Activated T-helper 1 cell treated with anti-CD3 and anti-CD28 coated beads, Interleukin-2, amount 50 U/mL, for 16 hours (primary cell): ENCODE measurements at places on chromosomes 4 and X.

- no peak for DNase-seq
Observed at GRCh38 chrX:153379971-153380581, 21.1 kb downstream of the PNMA6E start.

DNA sequence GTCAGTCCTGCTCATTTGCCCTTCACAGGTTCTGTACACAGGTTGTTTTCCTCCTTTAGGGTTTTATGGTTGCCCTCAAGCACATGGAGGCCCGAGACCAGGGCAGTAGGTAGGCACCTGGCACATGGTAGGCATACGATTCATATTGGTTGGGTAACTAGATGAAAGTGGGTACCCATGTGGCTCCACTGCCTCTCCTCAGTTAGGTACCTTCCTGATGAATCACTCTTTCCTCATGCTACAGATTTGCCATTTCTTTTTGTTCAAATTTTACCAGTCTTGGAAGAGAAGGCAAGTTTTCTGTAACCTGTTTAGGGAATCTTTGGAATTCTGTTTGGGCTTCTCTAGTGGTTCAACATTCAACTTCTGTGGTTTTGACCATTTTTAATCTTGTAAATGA lies 121.3 kb downstream of the FHIP1A start:
- no peak for DNase-seq

DNA sequence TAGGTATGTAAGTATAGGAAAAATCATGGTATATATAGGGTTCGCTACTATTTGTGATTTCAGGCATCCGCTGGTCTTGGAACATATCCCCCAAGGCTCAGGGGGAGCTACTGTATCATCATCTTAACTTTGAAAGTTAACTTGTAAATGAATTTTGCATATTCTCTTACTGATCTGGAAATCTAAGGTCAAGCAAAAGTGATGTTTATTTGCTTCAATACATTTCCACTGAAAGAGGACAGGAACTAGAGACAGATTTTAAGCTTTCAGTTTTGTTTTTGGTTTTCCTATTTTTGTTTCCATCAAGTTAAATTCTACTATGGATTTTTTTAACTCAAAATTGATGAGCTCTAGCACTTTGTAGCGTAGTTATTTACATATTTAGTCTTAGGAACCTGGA lies 56.2 kb downstream of the NAF1 start:
- no peak for DNase-seq

GRCh38 chrX:31546126-31546525 lies 474.3 kb upstream of the FTHL17 start:
- no peak for DNase-seq

GRCh38 chr4:62619971-62620370 lies 1419.8 kb downstream of the ADGRL3 start:
- DNase-seq: no peak

DNA sequence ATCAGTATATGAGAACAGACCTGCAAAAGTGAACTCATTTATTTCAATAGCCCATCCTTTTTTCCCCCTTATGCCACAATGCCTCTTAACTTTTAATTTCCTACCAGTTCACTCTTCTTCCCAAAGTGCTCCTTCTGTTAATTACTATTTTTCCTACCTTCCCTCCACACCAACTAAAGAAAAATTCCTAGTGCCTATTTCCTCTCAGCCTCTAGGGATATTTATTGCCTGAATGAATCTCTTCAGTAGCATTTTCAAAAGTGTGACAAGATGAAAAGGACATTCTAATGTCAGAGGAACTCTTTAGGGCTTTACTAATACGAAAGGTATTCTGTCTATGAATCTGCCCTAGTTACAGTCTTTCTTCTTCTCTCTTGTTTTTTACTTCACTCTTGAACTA lies 181.1 kb upstream of the SPRY1 start:
- no peak for DNase-seq

DNA sequence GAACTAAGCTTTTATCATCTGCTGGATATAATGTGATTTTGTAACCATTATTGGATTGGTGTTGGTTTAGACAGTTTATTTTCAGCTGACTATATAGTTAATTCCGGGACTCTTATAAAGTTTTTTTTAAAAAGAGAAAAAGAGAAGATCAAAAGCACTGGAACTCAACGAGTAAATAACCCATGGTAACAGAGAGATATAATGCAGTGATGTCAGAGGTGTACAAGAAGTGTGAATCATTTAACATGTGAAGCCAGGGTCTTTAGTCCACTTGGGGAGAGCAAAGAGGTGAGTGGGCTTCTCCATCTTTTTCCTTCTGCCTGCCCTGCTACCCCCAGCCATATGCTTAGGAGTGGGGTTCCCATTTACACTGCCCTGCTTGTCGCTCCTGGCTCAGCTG lies 3.2 kb downstream of the TMEM165 start:
- DNase-seq: no peak

- no peak for DNase-seq
Observed at GRCh38 chrX:11409957-11410356, 116.7 kb downstream of the AMELX start.

- no peak for DNase-seq
Observed at GRCh38 chr4:150072906-150073714, 5.1 kb upstream of the DCLK2 start.

DNA sequence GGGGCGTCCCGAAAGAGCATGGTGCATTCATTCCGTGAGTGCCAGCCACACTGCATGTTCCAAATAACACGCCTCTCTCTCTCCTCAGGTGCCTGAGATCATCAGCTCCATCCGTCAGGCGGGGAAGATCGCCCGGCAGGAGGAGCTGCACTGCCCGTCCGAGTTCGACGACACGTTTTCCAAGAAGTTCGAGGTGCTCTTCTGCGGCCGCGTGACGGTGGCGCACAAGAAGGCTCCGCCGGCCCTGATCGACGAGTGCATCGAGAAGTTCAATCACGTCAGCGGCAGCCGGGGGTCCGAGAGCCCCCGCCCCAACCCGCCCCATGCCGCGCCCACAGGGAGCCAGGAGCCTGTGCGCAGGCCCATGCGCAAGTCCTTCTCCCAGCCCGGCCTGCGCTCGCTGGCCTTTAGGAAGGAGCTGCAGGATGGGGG lies 54.2 kb downstream of the PTTG2 start:
- DNase-seq: no peak

DNA sequence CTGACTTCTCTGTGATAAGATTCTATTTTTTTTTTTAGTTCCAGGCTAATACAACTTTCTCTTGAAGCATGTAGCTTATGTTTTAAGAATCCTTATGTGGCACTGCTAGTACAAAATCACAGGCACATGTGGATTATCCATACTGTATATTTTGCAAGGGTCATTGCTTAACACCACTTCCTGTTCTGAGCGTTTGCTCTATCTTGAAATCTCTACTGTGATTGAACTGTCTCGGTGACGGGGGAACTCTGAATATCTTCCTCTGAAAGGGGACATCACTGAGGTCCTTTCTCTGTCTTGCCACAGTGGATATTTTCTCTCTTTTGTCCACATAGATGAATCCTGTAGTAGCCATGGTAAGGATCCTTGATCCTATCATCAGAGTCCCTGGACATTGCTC lies 2.1 kb upstream of the WFS1 start:
- no peak for DNase-seq

DNA sequence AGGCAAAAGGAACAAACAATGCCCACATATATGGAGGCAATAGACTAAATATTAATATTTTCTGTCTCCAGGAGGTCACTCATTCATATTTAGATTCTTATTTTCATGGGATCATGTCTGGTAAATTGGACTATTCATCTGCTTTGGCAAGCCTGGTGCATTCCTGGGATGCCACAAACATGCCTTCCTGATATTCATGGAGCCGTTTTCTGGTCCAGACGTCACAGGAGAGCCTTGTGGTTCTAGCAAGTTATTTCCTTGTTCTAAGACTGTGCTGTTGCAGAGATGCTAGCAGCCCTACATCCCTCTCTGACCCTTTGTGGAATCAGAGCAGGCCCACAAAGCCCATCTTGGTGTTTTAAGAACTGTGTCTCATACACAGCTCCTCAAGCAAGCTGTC lies 16.1 kb upstream of the EXOSC9 start:
- no peak for DNase-seq

- no peak for DNase-seq
Observed at GRCh38 chr4:54423066-54423465, 194.0 kb downstream of the PDGFRA start.

DNA sequence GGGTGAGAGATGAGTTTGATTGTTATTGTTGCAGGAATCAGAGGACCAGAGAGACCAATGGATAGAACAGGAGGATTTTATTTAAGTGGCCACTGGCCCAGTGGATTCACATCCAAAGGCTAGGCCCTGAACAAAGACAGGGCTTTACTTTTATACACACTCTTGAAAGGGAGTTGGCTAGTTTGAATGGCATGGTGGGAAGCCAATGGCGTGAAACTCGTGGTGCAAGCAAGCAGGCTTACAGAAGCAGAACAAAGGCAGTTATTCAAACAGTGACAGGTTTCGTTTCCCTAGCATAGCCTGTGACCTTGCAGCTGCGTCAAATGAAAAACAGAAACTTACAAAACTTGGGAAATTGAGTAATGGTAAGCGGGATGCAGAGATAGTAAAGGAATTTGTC lies 110.2 kb upstream of the PRDX4 start:
- no peak for DNase-seq

DNA sequence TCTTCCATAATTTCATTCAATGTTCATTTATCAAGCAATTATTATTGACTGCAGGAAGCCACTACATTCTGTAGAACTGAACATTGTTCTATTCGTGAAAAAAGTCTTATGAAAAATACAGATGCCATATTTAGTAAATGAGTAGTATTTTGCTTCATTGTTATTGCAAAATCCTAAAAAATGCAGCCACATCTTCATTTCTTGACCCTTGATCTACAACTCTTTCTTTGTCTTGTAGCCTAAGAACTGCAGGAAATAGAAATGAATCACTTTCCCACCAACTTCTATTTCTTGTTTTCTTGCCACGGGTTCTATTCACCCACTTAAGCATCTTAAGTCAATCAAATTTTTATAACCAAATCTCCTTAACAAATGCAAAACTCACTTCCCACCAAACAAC lies 63.3 kb downstream of the KCNIP4 start:
- no peak for DNase-seq

DNA sequence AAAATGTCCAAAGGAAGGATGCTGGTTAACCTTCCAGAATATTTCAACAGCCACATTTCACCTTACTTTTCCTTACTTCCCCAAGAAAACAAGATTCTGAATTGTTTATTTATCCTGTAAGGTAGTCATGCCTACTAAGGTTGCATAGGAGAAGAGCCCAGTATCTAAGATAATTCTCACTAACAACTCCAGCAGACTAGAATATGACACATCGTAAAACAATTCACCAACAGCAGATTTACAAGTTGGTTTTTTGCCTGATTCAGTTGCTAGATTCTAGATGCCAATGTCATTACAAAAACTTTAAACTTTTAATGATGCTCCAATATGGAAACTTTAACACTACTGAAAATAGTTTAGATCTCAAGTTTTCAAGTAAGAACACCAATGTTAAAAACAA lies 176.4 kb downstream of the IL13RA2 start:
- no peak for DNase-seq
